Stimulated activated CD8-positive, alpha-beta memory T cell treated with anti-CD3 and anti-CD28 coated beads, Interleukin-15, amount 100 ng/mL, for 24 hours (primary cell): ENCODE measurements at places on chromosomes 12 and 14.
A peak's percentile ranks its signal among the peaks of the same experiment; 100 is the strongest.

GRCh38 chr12:53699678-53700025 is 23.8 kb upstream of the ATP5MC2 start:
- DNase-seq: no peak

DNA sequence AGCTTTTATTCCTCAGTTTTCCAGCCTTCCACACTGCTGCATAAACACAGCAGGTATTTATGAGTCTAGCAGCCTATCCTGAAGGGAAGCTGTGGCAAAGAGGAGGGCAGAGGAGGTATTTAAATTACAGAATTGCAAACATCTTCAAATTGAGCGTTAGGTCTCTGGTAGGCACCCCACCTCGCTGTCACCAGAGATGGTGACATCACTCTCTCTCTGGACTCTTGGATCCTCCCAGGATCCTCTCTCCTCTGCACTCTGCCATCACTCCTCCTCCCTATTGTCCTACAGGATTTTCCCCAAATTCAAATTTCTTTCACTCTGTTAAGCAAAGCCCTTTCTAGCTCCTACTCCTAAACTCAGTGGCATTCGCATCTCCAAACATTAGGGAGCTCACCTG is 6.7 kb downstream of the PLEKHD1 start:
- DNase-seq: no peak

DNA sequence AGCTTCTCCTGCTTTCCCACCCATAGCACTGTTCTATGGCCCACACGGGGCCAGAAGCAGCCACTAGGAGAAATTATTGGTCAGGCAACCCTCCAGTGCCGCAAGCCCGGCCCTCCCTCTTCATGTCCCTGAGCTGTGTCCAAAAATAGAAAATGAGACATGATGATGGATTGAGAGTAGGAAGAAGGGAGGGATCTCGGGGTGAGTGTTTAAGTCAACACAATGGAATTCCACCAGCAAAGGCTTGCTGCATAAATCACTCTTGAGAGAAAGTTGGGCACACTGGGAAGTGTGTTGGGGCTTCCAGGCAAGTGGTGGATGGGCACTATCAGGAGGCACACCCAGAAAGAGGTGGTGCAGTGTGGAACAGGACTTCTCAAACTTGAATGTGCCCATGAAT is 94.2 kb downstream of the LLPH start:
- no peak for DNase-seq

DNA sequence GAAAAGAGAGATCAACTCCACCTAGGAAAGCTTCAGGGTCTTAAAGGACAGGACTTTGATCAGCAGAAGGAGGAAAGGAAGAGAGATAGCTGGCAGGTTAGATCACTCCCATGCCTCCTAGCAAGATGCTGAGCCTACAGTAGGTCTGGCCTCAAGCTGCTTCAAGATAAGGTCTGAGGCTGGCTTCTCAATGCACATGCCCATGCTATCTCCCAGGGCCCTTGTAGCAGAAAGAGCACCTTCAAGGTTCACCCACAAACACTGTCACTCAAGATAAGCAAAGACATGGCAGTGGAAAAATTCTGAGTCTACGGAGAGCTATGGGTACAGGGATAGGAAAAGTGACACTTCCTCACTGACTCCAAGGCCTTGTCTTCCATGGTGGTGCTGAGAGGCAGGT is 14.3 kb downstream of the REM2 start:
- DNase-seq: no peak

GRCh38 chr12:93390549-93391297 is 13.0 kb downstream of the NUDT4 start:
- DNase-seq: no peak

DNA sequence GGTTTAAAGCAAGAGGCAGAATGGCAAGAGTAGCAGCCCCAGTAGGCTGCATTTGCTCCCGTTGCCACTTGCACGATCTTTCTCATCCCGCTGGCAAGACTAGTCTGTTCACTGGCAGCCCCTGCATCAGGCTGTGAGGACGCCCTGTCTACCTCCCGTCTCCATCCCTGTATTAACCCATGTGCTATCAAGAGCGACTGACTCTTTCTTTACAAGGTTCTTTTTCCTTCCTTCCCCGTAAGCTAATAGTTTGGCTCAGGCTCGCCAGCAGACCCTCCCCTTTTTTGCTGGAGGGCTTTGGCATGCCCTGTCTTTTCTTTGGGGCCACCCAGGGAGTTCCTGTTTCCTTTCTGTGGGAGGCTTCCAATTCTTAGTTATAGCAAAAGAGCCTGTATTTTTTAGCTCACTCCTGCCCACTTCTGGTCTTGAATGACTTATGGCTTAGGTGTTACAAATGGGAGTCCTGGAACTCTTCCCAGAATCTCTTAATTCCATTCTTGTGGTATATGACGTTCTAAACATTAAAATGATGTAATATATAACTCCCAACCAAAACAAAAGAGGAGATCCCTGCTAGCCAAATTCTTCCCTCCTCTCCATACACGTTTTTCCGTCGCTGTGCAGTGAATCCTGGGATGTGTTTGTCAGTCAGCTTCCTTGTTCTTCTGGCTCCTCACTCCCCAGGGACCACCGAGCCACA is 149.0 kb downstream of the PRKCH start:
- DNase-seq: no peak

- no peak for DNase-seq
Measured at GRCh38 chr14:72739446-72740405, 154.2 kb downstream of the DPF3 start.

DNA sequence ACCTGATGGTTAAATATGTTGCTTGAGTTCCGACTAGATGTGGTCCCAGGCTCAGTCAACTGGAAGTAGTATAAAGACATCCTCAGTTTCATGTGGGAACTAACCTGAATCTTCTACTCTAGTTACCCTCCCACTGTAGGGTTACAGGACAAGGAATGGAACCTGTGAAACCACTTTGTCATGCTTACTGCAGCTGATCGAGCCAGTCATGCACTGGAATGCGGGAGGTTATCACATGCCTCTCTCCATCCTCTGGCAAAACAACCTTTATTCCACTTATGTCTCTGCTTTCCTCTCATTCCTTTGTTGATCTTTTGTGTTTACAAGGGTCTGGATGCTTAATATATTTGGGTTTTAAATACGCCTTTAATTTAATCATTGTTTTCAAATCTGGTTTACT is 111.9 kb upstream of the DDHD1 start:
- DNase-seq: no peak

GRCh38 chr14:96747608-96748007 is 49.6 kb upstream of the VRK1 start:
- no peak for DNase-seq

- DNase-seq: no peak
Measured at GRCh38 chr12:52498946-52499345, 5.9 kb upstream of the KRT6A start.

DNA sequence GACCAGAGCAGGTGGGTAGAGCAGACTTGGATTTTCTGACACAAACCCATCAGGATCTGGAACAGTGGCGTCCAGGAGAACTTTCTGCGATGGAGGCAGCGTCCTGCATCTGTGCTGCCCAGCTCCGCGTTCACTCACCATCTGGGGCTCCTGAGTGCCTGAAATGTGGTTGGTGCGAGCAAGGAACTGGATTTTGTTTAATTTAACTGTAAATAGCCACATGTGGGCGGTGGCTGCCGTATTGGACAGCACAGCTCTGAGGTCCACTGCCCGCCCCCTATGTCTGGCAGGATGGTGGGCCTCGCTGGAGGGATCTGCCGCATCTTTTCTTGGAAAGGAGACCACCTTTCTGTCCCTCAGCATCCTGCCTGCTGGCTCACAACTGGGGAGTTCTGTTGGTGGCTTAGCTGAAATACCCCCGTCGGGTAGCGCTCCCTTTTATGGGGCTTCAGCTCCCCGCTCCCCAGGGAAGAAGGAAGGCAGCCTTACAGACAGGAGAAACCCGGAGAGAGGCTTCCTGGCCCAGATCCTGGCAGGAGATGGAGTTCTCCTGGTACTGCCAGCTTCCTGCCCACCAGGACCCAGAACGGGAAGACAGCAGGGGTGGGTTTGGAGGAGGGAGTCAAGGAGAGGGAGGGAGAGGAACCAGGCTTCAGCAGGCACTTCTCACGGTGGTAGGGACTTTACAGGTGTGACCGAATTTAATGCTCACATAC is 184.9 kb upstream of the PRMT8 start:
- no peak for DNase-seq

- DNase-seq: no peak
Measured at GRCh38 chr14:61125041-61125866, 144.2 kb downstream of the SLC38A6 start.

DNA sequence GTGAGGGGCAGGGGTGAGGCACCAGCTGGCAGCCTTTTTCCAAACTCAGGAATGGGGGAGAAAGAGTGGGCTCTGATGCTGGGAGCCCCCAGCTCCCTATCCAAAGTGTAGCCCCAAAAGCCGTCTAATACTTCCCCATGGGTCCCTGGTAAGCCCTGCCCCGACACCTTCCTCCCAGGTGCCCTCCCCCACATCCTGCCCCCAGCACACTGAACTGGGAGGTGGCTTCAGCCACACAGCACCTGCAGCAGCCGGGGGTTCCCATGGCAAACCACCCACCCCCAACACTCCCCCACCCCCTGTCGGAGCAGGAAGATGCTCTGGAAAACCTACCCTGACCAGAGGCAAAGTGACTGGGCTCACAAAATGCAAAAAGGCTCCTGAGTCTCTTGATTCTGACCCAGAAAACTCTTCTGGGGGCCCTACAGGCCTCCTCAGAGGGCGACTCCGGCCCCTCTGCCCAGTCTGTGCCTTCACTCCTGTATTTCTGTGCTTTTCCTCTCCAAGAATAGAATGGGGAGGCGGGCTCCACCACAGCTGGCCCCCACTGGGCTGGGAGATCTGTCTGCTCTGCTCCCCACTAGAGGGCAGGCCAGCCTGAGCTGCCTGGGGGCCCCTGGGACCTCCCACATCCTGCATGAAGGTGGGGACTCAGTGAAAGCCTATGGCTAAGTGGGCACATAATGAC is 81.6 kb downstream of the ITPK1 start:
- DNase-seq: peak; percentile 18

GRCh38 chr14:89805501-89805900 is 149.0 kb downstream of the EFCAB11 start:
- no peak for DNase-seq

GRCh38 chr14:33963892-33964291 is 13.0 kb upstream of the EGLN3 start:
- DNase-seq: no peak

- DNase-seq: no peak
Measured at GRCh38 chr14:83196236-83196635, 1662.6 kb upstream of the SEL1L start.

- DNase-seq: no peak
Measured at GRCh38 chr12:29762637-29763300, 21.0 kb downstream of the TMTC1 start.

- DNase-seq: no peak
Measured at GRCh38 chr14:90628825-90629224, 187.4 kb downstream of the TTC7B start.

- DNase-seq: no peak
Measured at GRCh38 chr14:24224618-24225071, 7.5 kb downstream of the NEDD8 start.

- peak; percentile 99 for DNase-seq
Measured at GRCh38 chr14:106417224-106418049, 891.1 kb downstream of the TMEM121 start.

GRCh38 chr12:89461190-89461589 is 63.4 kb downstream of the GALNT4 start:
- DNase-seq: no peak

GRCh38 chr12:65189028-65189718 is 19.8 kb downstream of the LEMD3 start:
- no peak for DNase-seq

- DNase-seq: no peak
Measured at GRCh38 chr14:31252865-31253264, 45.3 kb upstream of the HECTD1 start.

DNA sequence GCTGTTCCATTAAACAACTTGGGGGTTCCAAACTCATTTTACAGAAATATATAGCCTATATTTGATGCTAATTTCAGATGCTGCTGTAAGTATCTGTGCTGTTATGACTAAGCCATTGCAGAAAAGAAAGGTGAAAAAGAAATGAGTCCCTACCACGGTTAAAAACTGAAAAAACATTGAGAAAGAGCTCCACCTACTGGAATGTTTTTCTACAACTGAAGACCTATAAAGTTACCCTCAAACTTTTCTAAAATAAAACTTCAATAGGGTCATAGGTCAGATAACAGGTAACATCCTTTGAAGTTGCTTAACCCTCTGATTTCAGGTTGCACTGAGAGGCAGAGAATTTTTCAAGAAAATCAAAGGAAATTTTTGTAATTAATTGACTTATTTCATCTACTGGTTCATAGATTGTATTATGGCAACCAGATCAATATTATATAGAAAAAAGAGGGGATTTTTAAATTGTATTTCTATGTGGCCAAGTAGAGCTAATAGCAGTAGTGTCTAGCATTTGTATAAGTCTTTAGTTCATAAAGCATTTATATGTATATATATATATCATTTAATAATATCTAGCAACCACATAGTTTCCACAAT is 279.9 kb downstream of the RPS29 start:
- no peak for DNase-seq

- DNase-seq: no peak
Measured at GRCh38 chr12:93279565-93280412, 97.9 kb upstream of the NUDT4 start.
